Activated CD8-positive, alpha-beta T cell treated with anti-CD3 and anti-CD28 coated beads for 36 hours (primary cell): ENCODE measurements at places on chromosomes 4 and X. TPM values are rescaled to one million over a fixed set of nuclear protein-coding genes. Genes with fewer than 3 reads are reported as not detected.
A peak's percentile ranks its signal among the peaks of the same experiment; 100 is the strongest.

- peaks cover 15% of the 10 kb centered on the region for H3K36me3 ChIP-seq
- DNase-seq: no peak
- H3K4me3 ChIP-seq: no peak overlapping the region
- H3K27ac ChIP-seq: no peak overlapping the region
- no peaks in the 10 kb centered on the region for H3K27me3 ChIP-seq
- peaks cover 2% of the 10 kb centered on the region for H3K4me1 ChIP-seq
These were observed 88.0 kb downstream of the FNIP2 start for GRCh38 chr4:158856852-158857251.

GRCh38 chr4:68288393-68288740, 42.9 kb upstream of the TMPRSS11B start:
- no peak overlapping the region for H3K27ac ChIP-seq
- H3K27me3 ChIP-seq: peaks cover 2% of the 10 kb centered on the region
- no peak for DNase-seq
- no peak overlapping the region for H3K4me3 ChIP-seq
- H3K36me3 ChIP-seq: no peaks in the 10 kb centered on the region
- no peaks in the 10 kb centered on the region for H3K4me1 ChIP-seq

- no peaks in the 10 kb centered on the region for H3K4me1 ChIP-seq
- no peak overlapping the region for H3K4me3 ChIP-seq
- H3K36me3 ChIP-seq: no peaks in the 10 kb centered on the region
- no peak for DNase-seq
- H3K27me3 ChIP-seq: peaks cover 5% of the 10 kb centered on the region
These were observed 149.5 kb downstream of the MAML3 start for GRCh38 chr4:140004549-140004895.

DNA sequence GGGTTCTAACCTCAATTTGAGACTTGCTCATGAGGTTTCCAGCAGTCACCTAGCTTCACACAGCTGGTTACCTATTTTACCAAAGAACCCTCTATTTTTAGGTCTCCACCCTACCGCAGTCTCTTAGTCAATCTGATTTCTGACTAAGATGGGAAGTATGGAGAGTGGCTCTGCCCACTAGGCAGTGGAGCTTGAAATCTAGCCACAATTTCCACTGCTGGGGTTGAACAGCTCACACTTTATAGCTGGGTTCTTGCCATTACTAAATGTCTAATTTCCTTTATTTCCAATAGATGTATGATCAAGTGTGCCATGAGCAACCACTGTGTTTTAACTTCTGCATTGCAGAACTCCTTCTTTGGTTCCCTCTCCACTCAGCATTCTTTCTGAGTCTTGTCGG, 43.1 kb downstream of the GASK1B start:
- H3K4me1 ChIP-seq: no peaks in the 10 kb centered on the region
- DNase-seq: no peak
- no peaks in the 10 kb centered on the region for H3K27me3 ChIP-seq
- H3K27ac ChIP-seq: no peak overlapping the region
- H3K36me3 ChIP-seq: no peaks in the 10 kb centered on the region

DNA sequence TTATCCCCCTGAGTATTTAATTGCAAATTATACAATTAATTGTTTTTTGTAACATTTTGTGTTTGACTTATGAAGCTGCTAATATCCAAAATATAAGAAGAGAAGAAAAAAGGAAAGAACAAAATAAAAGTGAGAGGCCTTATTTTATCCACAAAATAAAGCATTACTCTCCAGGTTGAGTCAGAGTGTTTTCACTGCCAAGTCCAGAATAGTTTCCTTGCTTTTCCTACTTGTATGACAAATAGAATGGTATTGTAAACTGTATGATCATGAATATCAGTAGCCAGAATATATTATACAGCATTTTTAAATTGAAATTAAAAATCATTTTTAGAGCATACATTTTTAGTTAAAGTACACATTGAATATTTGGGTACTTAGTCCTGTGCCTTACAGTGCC, 237.8 kb downstream of the NDST4 start:
- no peak overlapping the region for H3K4me3 ChIP-seq
- no peaks in the 10 kb centered on the region for H3K4me1 ChIP-seq
- DNase-seq: no peak

DNA sequence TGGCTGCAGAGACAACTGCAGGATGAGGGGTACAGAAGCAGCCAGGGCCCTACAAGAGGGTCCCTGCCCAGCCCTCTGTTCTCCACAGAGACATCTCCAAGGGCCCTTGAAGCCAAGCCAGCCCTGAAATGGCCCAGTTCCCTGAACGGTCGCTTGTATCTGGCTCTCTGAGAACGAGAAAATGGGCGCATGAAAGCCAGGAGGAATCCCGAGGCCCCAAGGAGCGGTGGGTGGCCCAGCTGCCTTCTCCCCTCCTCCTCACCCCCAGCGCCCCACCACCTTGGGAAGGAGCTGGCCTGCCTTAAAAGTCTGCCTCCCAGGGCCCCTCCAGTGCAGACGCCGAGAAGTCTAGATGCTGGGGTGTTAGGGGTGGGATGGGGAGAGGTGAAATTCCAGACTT, 5.7 kb downstream of the ZNF185 start:
- DNase-seq: no peak
- peaks cover 4% of the 10 kb centered on the region for H3K27me3 ChIP-seq
- no peaks in the 10 kb centered on the region for H3K4me1 ChIP-seq
- no peak overlapping the region for H3K27ac ChIP-seq

- peak; percentile 1 for DNase-seq
- no peaks in the 10 kb centered on the region for H3K27me3 ChIP-seq
- H3K36me3 ChIP-seq: no peaks in the 10 kb centered on the region
These were observed 292.7 kb downstream of the SPOCK3 start for GRCh38 chr4:166941629-166942028.

GRCh38 chr4:159487284-159487747, 384.4 kb downstream of the RAPGEF2 start:
- H3K27ac ChIP-seq: no peak overlapping the region
- peak; percentile 39 for DNase-seq

GRCh38 chr4:184824776-184825084, 1.0 kb downstream of the ACSL1 start:
- peaks cover 44% of the 10 kb centered on the region for H3K4me1 ChIP-seq
- DNase-seq: no peak
- no peaks in the 10 kb centered on the region for H3K27me3 ChIP-seq
- H3K4me3 ChIP-seq: peak overlapping the region; percentile 82
- peaks cover 3% of the 10 kb centered on the region for H3K36me3 ChIP-seq
- peak overlapping the region; percentile 67 for H3K27ac ChIP-seq

DNA sequence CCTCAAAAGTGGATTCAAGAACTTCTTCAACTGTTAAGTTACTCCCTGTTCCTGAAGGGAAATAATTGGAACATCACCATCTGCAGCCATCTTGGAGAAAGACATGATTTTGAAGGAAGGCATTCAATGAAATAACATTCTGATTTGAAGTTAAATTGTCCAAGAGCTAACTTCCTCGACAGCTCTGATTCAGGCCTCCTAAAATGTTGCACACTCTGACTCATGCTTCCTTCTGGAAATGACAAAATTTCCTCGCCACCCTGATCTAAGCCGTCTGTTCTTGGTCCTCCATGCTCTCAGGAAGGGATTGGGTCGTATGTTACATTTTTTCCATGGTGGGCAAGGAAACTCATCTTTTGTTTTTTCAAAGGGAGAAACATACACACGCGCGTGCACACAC, 496.9 kb upstream of the DIPK2B start:
- no peak overlapping the region for H3K4me3 ChIP-seq
- H3K36me3 ChIP-seq: no peaks in the 10 kb centered on the region

- H3K4me1 ChIP-seq: no peaks in the 10 kb centered on the region
- DNase-seq: no peak
- no peaks in the 10 kb centered on the region for H3K36me3 ChIP-seq
These were observed 336.6 kb downstream of the IL15 start for GRCh38 chr4:141972950-141973349.

GRCh38 chr4:145868637-145869409, 69.8 kb downstream of the ZNF827 start:
- H3K4me3 ChIP-seq: no peak overlapping the region
- peaks cover 53% of the 10 kb centered on the region for H3K4me1 ChIP-seq
- no peak overlapping the region for H3K27ac ChIP-seq

- no peak overlapping the region for H3K4me3 ChIP-seq
- H3K4me1 ChIP-seq: no peaks in the 10 kb centered on the region
- no peaks in the 10 kb centered on the region for H3K27me3 ChIP-seq
- no peak for DNase-seq
- no peaks in the 10 kb centered on the region for H3K36me3 ChIP-seq
These were observed 213.0 kb upstream of the FAT4 start for GRCh38 chr4:125101719-125102118.

DNA sequence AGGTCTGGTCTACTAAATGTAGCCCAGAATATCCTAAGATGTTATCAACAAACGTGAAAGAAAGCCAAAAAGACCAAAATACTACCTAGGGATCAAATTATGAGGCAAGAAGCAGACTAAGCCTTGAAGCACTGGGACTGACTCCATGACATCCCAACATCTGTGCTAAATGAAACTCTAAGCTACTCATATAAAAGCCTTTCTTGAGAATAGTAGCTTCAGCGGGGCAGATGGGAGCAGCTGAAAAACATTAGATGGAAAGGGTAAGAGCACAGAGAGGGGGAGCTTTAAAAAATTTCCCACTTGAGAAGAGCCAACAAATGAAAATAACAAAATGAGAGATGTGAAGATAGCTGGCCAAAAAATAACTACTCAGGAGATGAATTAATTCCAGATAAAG, 81.7 kb downstream of the MAD2L1 start:
- H3K36me3 ChIP-seq: no peaks in the 10 kb centered on the region
- no peak overlapping the region for H3K27ac ChIP-seq
- H3K4me3 ChIP-seq: no peak overlapping the region
- H3K4me1 ChIP-seq: no peaks in the 10 kb centered on the region
- DNase-seq: no peak
- no peaks in the 10 kb centered on the region for H3K27me3 ChIP-seq

DNA sequence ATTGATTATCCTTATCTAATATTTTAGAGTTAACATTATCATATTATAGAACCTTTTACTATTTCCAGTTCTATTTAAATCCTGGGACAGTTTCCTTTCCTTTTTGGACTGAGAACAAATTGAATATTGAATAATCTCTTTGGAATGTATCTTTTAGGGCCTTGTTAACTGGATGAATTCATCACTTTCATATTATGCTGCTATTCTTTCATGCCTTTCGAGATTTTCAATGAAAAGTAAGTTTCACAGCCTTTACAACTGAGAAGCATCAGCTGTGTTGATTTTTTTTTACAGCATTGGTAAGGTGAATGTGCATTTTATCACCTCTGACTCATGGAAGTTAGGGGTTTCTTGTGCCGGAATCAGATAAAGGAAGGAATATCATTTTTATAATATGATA, 39.6 kb downstream of the PDLIM5 start:
- H3K36me3 ChIP-seq: no peaks in the 10 kb centered on the region
- H3K4me1 ChIP-seq: no peaks in the 10 kb centered on the region
- DNase-seq: no peak
- no peak overlapping the region for H3K27ac ChIP-seq

DNA sequence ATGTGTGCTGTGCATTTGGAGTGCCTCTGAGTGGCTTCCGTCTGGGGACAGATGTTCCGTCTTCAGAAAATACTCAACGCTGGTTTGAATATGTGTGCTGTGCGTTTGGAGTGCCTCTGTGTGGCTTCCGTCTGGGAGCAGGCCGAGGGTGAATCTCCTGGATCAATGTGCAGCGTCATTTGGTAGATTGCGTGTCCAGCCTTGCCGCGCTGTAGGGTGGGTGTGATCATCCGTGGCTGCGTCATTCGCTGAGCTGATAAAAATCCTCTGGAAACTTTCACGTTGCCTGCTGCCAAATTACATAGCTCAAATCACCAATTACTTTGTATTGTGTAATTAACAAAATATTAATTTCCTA, 12.1 kb downstream of the UVSSA start:
- no peaks in the 10 kb centered on the region for H3K36me3 ChIP-seq
- DNase-seq: no peak
- H3K4me3 ChIP-seq: no peak overlapping the region
- H3K27ac ChIP-seq: no peak overlapping the region

DNA sequence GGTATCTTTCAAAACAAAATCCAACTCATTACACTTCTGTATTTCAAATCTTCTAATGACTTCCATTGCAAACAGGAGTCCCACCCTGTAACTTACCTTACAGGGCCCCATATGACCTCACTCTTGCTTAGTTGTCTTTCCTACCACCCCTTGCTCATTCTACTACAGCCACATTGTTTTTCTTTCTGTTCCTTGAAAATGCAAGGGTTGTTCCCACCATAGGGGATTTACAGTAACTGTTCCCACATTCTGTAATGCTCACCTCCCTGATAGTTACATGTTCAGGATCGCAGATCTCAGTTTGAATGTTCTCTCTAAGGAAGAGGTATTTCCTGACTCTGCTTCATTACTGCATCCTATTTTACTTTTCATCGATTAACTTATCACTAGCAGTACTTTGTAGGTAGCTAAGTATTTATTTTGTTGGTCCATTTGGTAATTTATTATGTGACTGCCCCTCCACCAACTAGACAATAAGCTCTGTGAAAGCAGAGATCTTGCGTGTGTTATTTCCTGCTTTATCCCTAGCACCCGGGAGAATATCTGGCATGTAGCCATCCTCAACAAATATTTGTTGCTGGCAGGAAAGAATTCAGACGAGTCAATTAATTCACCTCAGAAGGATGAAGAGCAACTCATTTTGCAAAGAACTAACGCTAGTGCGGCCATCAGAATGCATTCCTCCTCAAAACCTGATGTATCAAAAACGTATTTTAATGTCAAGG, 21.4 kb downstream of the MAOB start:
- no peaks in the 10 kb centered on the region for H3K36me3 ChIP-seq
- DNase-seq: no peak
- no peak overlapping the region for H3K4me3 ChIP-seq
- no peaks in the 10 kb centered on the region for H3K4me1 ChIP-seq
- H3K27me3 ChIP-seq: no peaks in the 10 kb centered on the region

- no peaks in the 10 kb centered on the region for H3K36me3 ChIP-seq
- H3K4me3 ChIP-seq: no peak overlapping the region
- H3K27me3 ChIP-seq: no peaks in the 10 kb centered on the region
These were observed 218.1 kb upstream of the GK2 start for GRCh38 chr4:79626101-79626500.

DNA sequence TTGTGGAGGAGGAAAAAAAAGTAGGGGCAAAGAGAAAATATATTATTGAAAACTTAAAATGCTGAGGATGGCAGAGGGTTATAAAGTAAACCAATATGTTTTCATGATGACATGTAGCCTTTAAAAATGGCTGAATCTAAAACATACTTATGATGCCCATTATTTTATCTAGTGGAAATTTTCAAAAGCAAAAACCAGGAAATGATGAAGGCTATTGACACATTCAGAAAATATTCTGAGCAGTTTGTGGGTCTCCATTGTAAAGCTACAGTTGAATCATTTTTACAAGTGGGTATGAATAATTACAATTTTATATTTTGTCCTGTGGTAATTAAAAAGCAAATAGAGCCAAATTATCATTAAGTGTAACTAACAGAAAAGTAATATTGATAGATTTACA, 10.7 kb downstream of the PLS3 start:
- H3K4me3 ChIP-seq: no peak overlapping the region
- no peaks in the 10 kb centered on the region for H3K27me3 ChIP-seq
- no peaks in the 10 kb centered on the region for H3K36me3 ChIP-seq
- no peak for DNase-seq
- no peaks in the 10 kb centered on the region for H3K4me1 ChIP-seq
- H3K27ac ChIP-seq: no peak overlapping the region

The EVC2 gene
- 1.3 TPM for total RNA-seq

The ENPP6 gene
- total RNA-seq: 0.27 TPM

The GUCY1B1 gene
- total RNA-seq: 0.27 TPM

The RPS6KA3 gene
- total RNA-seq: 52.6 TPM

The ADH5 gene
- total RNA-seq: 118 TPM

The RPS6KA6 gene
- total RNA-seq: 0.04 TPM

The UNC5C gene
- total RNA-seq: not detected

The MXRA5 gene
- not detected for total RNA-seq
